Hippocampal formation (tissue), 2 donors: ENCODE measurements at places on chromosomes 3 and 15.

DNA sequence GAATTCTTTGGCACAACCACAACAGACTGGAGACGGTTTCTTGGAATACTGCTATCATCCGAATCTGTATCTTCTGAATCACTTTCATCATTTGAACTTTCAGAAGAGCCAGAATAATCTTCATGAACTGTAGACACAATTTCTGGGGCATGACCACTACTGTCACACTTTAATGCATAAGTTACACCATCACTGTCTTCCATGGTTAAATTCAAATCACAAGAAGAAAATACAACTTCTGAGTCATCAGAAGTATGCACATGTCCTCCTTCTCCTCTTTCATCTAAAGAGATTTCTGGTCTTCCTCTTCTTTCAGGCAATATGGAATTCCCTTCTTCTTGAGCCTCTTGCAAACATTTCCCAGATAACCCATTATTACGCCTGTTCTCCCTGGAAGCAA, 42.5 kb downstream of the SETD2 start:
- no peak for DNase-seq

- no peak for DNase-seq
Observed at GRCh38 chr15:67021455-67021854, 43.9 kb upstream of the SMAD3 start.

GRCh38 chr3:117407317-117407716, 697.7 kb downstream of the TUSC7 start:
- DNase-seq = no peak

DNA sequence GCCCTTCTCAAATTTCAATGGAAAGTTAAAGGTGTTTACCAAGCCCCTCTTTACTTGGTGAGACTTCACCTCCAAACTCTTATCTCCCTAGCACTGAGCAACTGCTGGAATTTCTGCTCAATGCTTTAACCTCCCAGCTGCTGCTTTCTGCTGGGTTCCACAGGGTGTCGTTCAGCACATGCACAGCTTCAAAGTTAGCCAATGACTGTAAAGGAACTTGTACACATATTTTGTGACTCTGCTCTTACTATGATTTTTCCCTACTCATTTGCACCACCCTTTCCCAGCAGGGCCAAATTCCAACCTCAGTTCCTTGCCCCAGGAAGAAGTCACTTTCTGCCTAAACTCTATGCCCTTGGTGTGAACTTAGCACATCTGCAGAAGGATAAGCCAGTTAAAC, 89.7 kb downstream of the ULK4 start:
- no peak for DNase-seq

- DNase-seq = no peak
Observed at GRCh38 chr3:110795163-110795562, 276.5 kb upstream of the NECTIN3 start.

DNA sequence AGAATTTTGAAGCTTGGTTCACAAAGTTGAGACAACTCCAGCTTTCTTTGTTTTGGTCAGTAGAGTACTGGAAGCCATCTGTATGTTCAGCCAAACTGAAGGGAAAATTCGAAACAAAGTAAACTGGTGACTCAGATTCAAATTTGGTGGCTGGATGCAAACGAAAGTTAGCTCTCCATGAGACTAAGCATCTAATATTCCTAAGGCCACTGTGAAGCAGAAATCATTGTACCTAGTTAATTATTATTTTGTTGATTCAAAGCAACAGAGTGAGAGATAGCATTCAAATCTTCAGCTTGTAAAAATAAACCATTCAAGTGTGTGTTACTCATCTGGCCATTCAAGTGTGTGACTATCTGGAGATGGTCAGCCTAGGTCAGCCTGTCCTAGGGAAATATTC, 42.1 kb downstream of the NR2F2 start:
- DNase-seq = no peak

DNA sequence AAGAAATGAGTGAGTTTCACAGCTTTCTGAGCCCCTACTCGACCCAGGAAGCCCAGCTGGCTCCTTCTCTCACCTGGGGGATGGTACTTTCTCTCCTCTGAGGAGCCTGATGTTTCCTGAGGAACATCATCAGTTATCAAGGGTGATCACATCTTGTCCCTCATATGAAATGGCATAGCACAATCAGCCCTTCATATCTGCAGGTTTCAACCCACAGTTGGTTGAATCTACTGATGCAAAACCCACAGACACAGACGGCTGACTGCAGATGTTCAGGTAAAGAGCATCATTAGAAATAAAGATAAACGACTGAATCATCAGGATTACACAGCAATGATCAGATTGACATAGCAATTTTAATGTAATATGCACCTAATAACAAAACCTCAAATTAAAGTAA, 93.6 kb upstream of the OSTN start:
- DNase-seq = no peak

GRCh38 chr3:58052373-58053273, 44.4 kb downstream of the FLNB start:
- peak; percentile 35 for DNase-seq

GRCh38 chr3:11513817-11514135, 129.9 kb downstream of the VGLL4 start:
- DNase-seq = no peak

DNA sequence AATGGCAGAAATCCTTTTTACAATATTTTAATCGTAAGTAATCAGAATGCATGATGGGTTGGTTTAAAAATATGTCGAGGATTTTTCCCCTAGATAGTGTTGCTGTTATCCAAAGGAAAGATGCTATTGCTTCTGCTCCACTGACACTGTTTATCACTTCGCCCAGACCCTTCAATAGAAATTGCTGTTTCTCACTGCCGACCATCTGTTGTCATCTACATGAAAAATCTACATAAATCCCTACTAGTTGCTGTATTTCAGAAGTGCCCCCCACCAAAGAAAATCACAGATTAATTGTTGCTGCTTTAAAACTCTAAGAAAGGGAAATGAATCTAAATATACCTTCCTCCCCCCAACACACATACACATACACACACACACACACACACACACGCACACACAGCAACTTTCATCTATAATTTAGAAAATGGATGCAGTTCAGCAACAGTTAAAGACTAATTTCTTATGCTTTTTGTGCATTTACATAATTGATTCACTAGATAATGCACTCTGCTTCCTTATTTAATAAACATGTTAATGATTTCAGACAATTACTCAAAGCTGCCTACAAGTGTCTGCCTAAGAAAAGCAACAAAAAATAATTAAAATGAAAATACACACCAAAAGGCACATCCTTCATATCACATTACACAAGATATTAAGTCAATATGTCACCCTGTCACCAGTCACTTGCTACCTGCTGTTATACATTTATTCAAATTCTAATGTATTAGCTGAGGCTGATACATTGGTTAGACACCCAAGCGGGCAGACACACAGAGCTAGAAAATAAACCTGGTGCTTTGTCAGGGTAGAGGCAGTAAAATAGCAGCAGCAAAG, 82.8 kb downstream of the RORA start:
- no peak for DNase-seq

GRCh38 chr15:39239562-39239961, 341.3 kb upstream of the THBS1 start:
- no peak for DNase-seq

GRCh38 chr15:92878593-92879053, 21.5 kb upstream of the CHD2 start:
- no peak for DNase-seq

- DNase-seq = no peak
Observed at GRCh38 chr3:126329927-126330725, 27.1 kb downstream of the KLF15 start.

GRCh38 chr3:51378065-51378464, 7.0 kb upstream of the MANF start:
- DNase-seq = no peak

DNA sequence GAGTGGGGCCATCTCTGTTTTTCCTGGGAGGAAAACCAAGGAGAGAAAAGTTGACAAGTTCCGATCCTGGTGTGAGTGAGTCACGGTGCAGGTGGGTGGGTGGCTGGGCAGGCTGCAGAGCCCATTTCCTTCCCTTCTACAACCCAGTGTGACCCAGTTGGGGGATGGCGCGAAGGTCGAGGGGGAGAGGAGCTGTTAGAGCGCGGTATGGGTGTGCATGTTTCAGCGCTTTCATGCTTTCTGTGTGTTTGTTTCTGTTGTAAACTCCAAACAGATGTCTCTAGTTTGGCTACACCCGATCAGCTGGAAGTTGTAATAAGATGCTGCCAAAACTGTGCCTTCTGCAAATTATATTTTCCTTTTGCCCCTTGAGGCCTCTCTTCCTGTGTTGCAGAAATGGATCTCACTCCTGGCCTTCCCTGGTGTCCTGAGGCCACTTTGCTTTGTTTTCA, 3.8 kb downstream of the FAM43A start:
- DNase-seq = no peak

- DNase-seq = no peak
Observed at GRCh38 chr15:39251413-39252133, 329.3 kb upstream of the THBS1 start.

- DNase-seq = no peak
Observed at GRCh38 chr3:141575879-141576743, 89.3 kb downstream of the RASA2 start.

GRCh38 chr3:36697229-36698001, 66.9 kb downstream of the DCLK3 start:
- DNase-seq = no peak

- no peak for DNase-seq
Observed at GRCh38 chr3:110680450-110680849, 391.2 kb upstream of the NECTIN3 start.

- DNase-seq = no peak
Observed at GRCh38 chr3:185046603-185047002, 106.3 kb downstream of the C3orf70 start.

GRCh38 chr3:12141350-12141749, 17.4 kb downstream of the TIMP4 start:
- DNase-seq = no peak

DNA sequence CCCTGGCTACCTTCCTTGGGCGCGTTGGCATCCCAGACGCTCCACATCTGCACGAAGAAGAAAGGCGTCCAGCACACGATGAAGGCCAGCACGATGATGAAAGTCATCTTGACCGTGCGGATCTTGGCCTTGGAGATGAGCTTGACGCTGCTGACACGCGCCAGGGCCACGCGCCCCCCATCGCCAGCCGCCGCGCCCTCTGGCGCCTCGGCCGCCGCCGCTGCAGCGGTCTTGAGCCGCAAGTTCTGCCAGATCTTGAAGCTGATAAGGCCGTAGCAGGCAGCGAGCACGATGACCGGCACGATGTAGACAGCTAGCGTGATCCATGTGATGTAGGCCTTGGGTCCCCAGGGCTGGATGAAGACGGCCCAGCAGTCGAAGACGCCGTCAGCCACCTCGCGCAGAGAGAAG, 2.2 kb downstream of the OXTR start:
- DNase-seq = no peak

DNA sequence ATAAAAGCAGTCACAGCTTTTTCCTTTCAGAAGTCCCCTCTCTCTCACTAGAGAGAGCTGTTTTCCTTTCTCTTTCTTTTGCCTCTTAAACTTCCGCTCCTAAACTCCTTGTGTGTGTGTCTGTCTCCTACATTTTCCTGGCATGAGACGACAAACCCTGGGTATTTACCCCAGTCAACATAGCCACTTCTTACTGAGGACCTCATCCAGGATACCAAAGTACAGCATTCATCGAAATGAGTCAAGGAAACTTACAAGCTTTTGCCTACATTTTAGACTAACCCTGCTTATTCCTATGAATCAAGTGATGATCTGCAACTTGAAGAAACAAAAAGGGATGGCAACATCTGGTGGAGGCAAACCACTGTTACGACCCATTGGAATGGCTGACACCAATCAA, 16.7 kb downstream of the PATL2 start:
- DNase-seq = no peak

DNA sequence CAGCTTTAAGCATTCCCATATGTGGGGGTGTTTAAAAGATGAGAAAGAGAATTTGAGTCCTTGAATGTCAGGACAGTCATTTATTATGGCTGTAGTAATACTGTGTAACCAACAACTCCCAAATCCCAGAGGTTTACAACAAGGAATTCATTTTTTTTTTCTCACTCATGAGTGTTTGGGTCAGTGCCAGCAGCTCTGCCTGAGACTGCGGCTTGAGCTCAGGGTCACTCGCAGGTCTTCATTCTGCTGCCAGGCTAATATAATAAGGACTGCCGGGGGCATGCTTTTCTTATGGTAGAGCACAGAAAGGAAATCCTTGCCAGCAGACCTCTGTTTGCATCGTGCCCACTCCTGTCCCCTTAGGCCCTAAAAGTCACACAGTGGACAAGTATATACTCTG, 277.9 kb upstream of the LMCD1 start:
- no peak for DNase-seq

GRCh38 chr3:147945968-147946519, 536.9 kb downstream of the ZIC1 start:
- no peak for DNase-seq

DNA sequence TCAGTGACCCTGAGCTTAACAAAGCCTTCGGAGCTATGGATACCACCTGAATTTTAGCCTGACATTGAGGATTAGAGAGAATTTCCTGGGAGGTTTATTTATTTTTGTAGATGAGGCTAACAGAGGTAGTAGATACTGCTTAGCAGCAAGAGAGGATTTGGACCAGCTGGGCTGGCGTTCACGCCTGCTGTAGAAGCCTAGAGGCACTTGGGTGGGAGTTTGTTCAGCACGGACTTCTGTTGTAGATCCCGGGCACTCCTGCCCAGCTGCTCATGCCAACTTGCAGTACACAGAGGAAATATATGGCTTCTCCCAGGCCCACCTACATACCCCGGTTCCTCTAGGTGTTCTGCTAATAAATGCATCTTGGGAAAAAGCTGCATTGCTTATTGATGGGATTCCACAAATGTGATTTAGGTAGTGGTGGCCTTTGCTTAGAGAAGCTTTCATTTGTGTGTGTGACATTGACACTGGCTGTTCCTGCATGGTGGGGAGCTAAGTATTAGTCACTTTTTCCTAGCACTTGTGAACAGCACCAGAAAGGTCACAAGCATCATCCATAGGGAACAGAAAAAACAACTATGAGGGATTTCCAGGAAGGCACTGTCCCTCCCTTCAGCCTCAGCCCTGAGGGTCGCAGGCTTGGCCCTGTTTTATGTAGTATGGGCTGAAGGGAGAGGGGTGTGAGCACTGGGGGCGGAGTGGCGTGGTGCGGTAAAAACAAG, 324.8 kb upstream of the LRRFIP2 start:
- DNase-seq = no peak

GRCh38 chr15:89205991-89206585, 15.3 kb downstream of the RLBP1 start:
- DNase-seq = no peak
